ENCODE measurements at places on chromosomes 2 and 18.
A peak's percentile ranks its signal among the peaks of the same experiment; 100 is the strongest.

DNA sequence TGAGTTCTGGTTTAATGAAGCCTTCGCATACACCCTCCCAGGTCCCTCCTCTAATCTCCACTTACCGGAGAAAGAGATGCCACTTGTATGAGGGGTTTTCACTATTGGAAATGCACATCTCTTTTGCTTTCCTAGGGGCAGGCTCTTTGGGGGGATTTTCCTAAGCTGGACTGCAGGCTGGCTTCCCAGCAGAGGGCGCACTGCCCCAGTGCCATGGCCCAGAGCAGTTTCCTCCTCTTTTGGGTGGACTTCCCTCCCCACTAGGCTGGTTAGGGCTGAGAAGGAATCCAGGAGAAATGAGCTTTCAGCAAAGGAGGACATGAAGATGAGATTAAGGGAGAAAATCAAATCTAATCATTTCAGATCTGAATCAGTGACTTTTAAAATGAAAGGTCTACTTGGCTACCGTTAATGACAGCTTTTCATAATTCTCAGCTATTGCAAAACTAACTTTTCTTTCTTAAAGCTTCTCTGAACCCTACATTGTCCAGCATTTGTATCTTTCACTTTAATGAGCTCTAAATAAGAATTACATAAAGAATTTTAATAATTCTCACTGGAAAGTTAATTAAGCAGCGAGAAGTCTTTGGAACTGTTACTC, 784.1 kb upstream of the FANCL start:
- peak; percentile 24 for DNase-seq

- no peak for DNase-seq
Observed at GRCh38 chr2:176280867-176281658, 11.8 kb downstream of the MTX2 start.

- DNase-seq, result no peak
Observed at GRCh38 chr2:23684395-23685176, 242.3 kb downstream of the ATAD2B start.

GRCh38 chr2:236871500-236872001, 214.1 kb upstream of the COPS8 start:
- peak; percentile 50 for DNase-seq

DNA sequence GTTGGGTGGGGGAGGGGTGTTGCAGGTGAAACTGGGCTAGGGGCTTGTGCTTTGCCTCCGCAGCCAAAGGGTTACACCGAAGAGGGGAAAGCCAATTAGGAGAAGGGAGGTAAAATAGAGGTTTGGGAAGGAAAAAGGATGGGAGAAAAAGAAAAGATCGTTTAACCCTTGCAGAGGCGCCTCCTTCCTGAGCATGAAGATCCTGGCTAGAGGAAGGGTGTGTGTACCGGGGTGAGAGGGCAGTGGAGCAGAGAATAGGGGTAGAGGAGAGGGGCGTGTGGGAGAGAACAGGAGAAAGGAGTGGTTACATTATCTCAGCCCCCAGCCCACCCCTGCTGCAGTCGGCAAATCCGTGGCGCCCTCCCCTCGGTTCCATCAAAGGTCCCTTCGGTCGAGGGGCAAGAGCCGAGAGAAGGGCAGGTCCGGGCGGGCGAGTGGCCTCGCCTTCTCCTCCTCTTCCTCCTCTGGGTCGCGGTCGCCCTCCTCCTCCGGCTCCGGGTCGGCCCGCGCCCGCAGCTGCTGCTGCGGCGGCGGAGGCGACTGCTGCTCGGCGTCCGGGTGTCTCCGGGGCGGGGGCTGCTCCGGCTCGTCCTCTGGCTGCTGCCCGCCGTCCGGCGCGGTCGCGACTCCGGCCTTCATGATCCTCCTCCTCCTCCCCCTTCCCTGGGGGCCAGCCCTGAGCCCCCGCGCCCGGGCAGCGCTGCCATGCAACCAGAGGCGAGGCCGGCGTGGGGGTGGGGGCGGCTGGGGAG, 1.1 kb downstream of the MARCHF4 start:
- no peak for DNase-seq

GRCh38 chr2:36329746-36330472, 25.7 kb upstream of the CRIM1 start:
- DNase-seq, result no peak

- no peak for DNase-seq
Observed at GRCh38 chr2:158315000-158315399, 141.6 kb downstream of the CCDC148 start.

DNA sequence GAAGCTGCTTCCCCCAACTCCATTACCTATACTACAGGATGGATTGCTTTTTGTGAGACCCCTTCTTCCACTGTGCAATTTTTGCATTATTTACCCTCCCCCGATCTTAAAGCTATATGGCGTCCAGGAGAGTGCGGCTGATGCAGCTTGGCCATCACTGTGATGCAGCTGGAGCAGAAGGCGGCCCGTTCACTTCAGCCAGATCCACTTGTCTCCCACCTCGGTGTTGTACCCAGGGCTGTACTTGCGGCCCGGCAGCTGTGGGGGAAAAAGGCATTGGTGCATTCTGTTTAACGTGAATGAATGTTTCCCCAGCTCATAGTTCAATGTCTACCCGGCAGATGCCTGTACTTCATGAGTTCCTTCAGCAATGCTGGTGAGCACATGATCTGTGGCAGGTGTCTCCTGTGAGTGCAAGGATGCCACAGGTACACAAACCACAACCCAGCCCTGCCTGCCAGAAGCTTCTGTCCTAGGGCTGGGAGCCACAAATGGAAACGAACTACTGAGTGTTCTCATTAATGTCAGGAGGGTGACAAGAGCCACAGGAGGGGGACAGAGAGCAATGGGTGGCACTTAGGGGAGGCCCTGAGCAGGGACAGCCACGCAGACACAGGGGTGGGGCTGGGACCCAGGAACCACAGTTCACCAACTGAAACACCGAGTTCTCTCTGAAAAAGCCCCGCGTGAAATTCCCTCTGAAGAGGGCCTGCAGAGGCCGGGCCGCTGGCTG, 64.0 kb downstream of the NDUFA10 start:
- no peak for DNase-seq

DNA sequence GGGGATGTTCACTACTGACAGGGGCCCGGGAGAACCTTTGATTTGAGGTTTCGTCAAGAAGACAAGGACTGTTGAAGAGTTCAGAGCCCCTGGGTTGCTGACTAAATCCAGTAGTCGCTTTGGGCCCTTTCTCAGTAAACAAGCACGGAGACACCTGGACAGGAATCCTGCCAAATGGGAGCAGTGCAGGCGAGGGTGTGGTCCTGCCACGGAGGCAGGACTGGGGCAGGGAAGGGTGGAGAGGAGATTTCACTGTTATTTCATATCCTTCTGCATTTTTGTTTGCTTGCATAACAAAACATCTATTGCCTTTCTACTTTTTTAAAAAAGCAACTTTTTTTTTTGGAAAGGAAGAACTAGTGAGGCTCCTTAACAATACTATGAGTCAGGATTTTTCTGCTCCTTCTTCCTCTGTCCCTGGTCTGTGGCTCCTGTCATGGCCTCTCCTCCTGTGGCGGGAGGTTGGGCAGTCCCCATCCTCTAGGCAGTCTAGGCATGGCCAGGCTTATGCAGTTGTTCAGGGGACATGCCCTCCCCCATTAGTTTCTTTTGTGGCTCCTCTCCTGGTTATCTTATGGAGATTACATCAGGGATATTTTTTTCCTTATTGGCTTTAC, 57.7 kb downstream of the ARHGEF4 start:
- no peak for DNase-seq

GRCh38 chr2:101272045-101272784, 19.5 kb downstream of the CNOT11 start:
- DNase-seq, result no peak

DNA sequence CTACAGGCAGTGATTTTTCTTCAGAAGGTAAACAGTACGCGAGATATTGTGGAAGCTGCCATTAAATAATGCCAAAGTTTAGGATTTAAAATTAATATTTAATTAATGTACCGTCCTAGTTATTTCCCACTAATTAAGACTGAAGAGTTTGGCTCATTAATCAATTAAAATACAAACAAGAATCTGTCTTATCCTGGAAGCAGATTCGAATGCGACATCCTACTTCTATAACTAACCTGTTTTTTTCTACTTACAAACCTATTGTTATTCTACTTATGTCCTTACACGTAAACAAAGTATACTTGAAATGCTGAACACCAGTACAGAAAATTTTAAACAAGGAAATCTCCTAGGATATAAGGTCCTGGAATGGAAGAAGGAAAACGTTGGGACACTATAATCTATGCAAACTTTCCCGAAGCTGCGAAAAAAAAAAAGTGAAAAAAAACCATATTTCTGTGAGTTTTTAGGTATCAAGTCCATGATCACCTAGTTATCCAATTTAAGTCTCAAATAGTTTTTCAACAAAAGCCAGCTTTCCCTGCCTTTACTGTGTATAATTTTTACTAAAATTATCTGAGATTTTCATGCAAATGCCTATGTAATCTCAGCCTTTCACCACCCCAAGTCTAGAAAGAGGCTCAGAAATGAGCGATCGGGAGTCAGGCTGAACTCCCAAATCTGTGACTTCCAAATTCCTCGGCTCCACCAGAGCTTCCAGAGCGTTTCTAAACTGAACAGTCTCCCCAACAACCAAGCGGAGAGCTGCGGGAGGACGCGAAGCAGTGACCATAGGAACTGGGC, 1.2 kb upstream of the C2orf15 start:
- no peak for DNase-seq

DNA sequence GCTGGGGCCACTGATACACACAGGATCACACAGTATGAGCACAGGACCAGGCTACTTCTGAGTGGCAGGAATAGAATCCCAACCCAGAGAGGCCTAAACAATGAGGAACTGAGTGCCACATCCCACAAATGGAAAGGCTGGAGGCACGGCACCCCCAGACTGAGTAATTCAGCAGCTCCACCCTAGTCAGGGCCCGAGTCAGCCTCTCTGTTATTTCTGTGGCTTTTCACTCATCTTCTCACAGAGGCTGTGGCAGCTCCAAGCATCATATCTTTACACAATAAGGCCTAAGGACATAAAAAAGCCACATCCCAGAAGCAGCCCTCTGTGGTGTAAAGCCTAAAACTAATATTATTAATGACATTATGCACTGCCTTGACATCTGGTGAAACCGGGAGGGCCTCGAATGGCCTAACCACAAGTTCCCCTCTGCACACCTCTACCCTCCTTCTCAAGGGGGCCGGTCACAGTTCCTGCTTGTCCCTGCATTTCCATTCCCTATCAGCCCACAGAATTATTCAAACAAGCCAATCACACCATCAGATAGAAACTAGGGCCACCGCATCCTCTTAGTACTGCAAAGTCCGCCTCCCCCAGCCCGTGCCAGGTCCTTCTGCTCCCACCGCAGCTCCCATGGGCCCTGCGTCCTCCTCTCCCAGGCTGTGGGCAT, 12.5 kb upstream of the MAL start:
- DNase-seq, result no peak

- DNase-seq, result no peak
Observed at GRCh38 chr2:3172265-3172935, 205.2 kb downstream of the EIPR1 start.

- no peak for DNase-seq
Observed at GRCh38 chr2:102880731-102881130, 118.9 kb downstream of the TMEM182 start.

GRCh38 chr2:181183878-181184542, 203.6 kb downstream of the UBE2E3 start:
- DNase-seq, result no peak

- DNase-seq, result no peak
Observed at GRCh38 chr2:162030363-162031190, 43.4 kb downstream of the DPP4 start.

GRCh38 chr2:131413148-131413747, 49.3 kb upstream of the RAB6D start:
- no peak for DNase-seq

DNA sequence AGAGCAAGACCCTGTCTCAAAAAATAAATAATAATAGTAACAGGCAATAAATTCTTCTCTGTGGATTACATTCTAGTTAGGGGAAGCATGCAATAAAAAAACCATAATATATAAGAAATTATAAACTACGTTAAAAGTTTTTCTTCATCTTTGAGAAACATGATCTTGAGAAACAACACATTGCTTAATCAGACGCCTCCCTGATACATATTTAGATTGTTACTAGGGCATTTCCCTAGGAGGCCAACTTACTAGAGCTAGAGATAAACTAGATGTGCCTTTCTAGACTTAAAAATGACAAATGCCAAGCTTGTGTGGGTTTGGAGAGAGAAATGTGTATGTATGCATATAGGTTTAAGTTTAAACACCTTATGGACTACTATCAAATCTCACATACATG, 76.3 kb upstream of the GALNT5 start:
- no peak for DNase-seq

- no peak for DNase-seq
Observed at GRCh38 chr2:59068255-59068654, 827.1 kb upstream of the FANCL start.

- DNase-seq, result no peak
Observed at GRCh38 chr2:192888109-192888508, 693.4 kb upstream of the TMEFF2 start.
